Activated CD4-positive, CD25-positive, alpha-beta regulatory T cell treated with anti-CD3 and anti-CD28 coated beads, Interleukin-2, amount 50 U/mL, for 16 hours (primary cell): ENCODE measurements at places on chromosomes 1 and 21.

GRCh38 chr1:154620751-154621150 is 12.8 kb upstream of the ADAR start:
- DNase-seq, result no peak

DNA sequence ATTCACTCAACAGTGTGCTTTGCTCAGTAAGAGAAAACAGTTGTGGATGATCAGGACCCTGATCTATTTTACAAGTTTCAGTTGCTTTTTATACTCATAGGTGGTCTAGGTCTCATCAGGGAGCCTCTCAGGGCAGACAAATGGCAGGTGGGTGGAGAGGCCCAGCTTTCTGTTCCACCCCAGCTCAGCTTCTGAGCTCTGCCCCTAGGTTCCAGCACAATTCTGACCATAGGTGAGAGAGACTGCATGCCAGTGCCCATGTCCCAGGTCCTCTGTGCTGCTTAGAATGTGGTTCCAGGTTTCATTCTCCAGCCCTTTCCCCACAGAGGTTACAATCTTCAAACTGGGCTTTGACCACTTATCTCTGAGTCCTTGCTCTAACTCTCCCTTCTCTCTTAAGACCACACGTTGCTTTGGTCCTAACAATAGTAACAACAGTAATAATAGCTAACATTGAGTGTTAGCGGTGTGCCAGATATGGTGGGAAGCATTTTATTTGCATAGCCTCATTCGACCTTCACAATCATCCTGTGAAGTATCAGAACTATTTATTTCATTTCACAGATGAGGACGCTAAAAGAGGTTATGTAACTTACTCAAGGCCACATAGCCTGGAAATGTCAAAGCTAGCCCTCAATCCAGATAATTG is 19.6 kb upstream of the DUSP10 start:
- DNase-seq, result no peak

DNA sequence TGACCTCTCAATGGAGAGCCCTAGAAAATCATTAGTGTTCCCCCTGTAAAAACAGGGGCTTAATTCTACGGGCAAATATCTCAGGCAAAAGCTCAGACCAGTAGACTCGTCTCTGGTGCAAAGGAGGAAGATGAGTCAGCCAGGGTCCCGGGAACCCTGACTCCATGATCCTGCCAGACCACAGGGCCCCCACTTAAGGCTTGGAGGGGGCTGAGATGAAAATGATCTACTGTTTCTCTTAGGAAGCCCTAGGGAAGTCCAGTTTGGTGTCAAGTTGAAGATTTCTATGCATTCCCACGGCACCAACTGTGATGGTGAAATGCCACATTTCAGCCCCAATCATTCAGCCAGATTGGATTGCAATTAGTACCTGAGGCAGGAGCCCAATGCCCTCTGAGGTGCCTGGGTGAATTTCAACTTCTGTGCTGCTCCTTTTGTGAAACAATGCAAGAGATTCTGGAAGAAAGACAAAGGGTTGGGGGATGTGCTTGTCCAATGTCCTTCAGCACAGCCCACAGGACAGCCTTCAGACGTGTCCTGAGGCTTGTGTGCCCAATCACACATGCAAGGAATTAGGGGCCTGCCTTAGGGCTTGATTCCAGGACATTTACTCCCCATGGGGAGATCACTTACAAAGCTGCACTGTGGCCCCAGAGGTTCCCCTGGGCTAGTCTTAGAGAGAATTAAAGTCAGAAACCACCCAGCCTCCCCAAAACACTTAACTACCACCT is 18.1 kb downstream of the NAV1 start:
- no peak for DNase-seq

DNA sequence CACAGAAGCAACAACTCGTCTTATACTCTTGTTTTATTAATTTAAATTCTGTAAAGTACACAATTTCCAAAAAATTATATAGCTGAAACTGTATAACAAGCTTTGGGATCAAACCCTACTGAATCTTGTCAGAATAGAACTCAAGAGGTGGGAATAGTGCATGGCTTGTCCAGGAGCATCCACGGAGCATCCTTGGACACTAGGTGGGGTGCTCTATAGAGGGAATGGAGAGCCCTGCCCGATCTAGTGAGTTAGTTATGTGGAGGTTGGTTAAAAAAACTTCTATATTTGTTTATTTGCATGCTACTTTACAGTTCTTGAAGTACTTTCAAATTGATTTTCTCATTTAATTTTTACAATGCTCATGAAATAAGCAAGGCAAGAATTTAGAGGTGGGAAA is 28.3 kb downstream of the ROR1 start:
- DNase-seq, result no peak

DNA sequence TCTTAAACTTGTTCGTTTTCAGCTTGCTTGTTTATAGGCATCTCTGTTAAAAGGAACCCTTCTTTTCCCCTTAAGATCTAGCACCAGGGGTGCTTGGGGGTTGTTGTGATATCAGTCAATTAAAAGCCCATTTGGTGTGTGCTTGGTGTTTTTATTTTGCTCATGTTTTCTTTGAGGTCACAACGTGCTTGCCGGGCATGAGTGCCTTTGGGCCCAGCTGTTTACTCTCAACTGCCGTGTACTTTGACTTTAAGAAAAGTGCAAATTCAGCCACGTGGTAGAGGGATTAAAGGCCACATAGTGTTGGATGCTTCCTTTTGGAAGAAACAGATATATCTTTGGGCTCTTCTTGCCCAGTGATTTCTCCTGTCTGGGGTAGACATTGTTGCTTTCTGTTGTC is 10.5 kb downstream of the ARID1A start:
- DNase-seq, result no peak

- no peak for DNase-seq
Measured at GRCh38 chr1:178540204-178540603, 27.3 kb downstream of the TEX35 start.

- no peak for DNase-seq
Measured at GRCh38 chr1:31335007-31335406, 37.9 kb downstream of the FABP3 start.

DNA sequence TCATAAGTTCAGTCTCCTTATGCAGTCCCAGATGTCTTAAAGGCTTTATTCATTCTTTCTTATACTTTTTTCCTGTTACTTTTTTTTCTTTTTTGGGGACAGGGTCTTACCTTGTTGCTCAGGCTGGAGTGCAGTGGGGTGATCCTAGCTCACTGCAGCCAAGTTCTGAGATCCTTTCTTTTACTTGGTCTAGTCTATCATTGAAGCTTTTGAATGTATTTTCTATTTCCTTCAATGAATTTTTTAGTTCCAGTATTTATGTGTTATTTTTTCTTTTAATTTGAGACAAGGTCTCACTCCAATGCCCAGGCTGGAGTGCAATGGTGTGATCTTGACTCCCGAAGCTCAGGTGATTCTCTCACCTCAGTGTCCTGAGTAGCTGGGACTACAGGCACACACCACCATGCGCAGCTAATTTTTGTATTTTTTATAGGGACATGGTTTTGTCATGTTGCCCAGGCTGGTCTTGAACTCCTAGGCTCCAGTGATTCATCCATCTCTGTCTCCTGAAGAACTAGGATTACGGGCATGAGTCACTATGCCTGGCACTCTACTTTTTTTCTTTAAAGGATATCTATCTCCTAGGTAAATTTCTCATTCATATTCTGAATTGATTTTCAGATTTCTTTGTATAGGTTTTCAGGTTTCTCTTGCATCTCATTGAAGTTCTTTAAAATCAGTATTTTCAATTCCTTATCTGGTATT is 26.1 kb upstream of the GTF2B start:
- no peak for DNase-seq

DNA sequence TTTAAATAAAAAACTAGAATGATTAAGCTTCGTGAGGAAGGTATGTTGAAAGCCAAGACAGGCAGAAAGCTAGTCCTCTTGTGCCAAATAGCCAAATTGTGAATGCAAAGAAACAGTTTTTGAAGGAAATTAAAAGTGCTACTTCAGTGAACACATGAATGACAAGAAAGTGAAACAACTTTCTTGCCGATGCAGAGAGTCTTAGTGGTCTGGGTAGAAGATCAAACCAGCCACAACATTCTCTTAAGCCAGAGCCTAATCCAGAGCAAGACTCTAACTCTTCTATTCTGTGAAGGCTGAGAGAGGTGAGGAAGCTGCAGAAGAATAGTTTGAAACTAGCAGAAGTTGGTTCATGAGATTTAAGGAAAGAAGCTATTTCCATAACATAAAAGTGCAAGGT is 63.2 kb downstream of the TTC3 start:
- DNase-seq, result no peak

GRCh38 chr1:68141071-68142021 is 90.9 kb upstream of the DIRAS3 start:
- no peak for DNase-seq

GRCh38 chr1:114314576-114314975 is 160.9 kb upstream of the SYT6 start:
- DNase-seq, result no peak
